NCI-H187 (cell line): ENCODE measurements at places on chromosomes 7 and 10.
A peak's percentile ranks its signal among the peaks of the same experiment; 100 is the strongest.

DNA sequence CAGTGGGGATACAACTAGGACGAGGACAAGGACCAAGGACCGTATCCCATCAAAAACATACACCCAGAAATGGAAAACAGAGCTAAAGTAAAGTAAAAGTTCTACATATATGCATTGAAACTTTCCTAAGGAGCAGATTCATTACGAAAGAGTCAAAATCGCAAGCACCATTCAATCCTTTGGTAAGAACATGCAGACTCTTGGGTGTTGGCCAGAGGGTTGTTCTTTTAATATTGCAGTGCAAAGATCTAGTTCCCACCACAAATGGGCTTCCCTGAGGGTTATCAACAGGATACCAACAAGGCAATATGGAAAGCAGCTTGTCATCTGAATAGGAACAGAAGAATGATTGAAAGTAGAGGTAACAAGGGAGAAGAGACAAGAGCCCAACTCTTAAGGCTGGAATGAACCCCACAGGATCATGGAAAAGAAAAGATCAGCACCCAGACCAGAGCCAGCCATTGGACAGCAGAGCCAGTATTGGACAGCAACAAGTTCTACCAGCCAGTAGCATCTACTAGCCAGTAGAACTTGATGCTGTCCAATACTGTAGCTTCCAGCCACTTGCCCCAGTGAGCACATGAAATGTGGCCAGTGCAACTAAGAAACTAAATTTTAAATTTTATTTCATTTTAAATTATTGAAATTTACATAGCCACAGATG lies 66.0 kb downstream of the OSBPL3 start:
- no peak for DNase-seq

DNA sequence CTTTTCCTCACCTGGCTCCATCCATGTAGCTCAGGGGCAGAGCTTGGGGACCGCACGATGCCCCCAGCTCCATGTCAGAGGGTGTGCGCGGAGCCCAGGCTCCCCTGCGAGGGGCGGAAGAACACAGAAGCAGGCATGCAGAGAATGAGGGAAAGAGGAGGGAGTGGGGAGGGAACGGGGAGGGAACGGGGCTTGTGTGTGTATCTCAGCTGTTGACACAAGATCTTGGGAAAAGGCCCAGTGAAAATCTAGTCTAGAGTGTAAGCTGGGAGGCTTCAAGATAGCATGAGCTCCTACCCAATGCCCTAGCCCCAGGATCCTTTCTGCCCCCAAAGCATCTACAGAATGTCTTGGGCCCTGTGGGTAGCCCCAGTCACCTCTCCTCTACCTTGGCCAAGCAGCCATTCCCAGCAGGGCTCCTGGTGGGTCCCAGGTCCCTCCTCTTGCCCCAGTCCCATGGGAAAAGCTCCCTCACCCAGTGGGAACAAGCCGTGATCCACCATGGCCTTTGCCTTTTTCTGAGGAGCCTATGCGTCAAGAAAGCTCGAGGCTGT lies 25.1 kb upstream of the NDST2 start:
- DNase-seq, result no peak

DNA sequence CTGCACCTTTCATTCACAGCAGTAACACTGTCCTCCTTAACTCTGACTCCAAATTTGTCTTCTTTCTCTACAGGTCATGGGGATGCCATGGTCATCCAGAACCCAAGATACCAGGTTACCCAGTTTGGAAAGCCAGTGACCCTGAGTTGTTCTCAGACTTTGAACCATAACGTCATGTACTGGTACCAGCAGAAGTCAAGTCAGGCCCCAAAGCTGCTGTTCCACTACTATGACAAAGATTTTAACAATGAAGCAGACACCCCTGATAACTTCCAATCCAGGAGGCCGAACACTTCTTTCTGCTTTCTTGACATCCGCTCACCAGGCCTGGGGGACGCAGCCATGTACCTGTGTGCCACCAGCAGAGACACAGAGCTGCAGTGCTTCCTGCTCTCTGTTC lies 156.2 kb upstream of the PRSS1 start:
- DNase-seq, result no peak

DNA sequence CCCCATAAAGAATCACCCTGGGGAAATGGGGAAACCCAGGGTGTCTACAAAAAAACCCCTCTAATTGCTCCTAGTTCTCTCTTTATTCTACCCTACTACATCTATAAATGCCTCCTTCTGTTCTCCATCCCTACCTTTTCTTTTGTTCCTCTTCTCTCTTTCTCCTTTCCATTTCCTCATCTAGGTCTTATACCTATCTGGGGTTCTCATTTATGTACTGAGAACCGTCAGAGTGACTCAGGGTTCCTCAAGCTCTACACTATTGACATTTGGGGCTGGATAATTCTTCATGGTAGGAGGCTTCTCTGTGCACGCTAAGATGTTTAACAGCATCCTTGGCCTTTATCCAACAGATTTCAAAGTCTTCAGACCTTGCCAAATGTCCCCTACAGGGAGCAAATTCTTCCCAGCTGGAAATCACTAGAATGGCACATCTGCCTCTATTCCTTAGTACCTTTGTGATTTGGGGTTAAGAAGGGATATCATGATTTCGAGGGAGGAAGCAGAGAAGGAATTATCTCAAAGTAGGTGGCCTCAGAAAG lies 137.4 kb upstream of the PTN start:
- no peak for DNase-seq

DNA sequence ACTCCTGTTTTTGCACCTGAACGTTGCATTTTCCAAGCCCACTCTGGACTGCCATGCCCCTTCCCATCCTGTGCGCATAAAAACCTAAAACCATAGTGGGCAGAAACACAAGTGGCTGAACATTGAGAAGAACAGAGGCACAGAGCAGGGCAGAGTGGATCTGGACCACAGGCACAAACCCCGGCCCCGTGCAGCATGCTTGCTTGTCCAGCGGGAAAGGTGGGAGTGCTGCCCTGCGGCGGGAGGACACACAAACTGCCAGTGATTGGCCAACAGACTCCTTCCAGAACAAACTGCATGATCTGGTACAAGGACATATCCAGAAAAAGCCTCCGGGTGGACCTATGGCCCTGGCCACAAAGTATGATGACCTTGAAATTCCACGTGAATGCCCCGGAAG lies 42.5 kb upstream of the ADARB2 start:
- no peak for DNase-seq

- no peak for DNase-seq
Measured at GRCh38 chr7:151175793-151176311, 8.4 kb upstream of the GBX1 start.

DNA sequence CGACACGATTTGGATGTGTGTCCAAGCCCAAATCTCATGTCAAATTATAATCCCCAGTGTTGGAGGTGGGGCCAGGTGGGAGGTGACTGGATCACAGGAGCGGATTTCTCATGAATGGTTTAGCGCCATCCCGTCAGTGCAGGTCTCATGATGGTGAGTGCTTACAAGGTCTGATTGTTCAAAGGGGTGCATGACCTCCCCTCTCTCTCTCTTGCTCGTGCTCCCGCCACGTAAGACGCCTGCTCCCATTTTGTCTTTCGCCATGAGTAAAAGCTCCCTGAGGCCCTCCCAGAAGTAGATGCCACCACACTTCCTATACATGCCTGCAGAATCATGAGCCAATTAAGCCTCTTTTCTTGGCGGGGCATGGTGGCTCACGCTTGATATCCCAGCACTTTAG lies 71.5 kb upstream of the NANOS1 start:
- DNase-seq, result no peak

- no peak for DNase-seq
Measured at GRCh38 chr7:133678137-133678814, 425.4 kb downstream of the EXOC4 start.

- no peak for DNase-seq
Measured at GRCh38 chr7:150801242-150801945, 825 bp downstream of the TMEM176A start.

GRCh38 chr10:100518761-100519241 lies 860 bp downstream of the SEC31B start:
- DNase-seq, result peak; percentile 6
